ENCODE measurements at places on chromosomes 16 and 17. TPM values are rescaled to one million over a fixed set of nuclear protein-coding genes. Genes with fewer than 3 reads are reported as not detected.

The DNAH3 gene
- total RNA-seq, result 0.59 TPM

GRCh38 chr16:53071748-53072301, 17.0 kb downstream of the CHD9 start:
- H3K4me3 ChIP-seq, result no peak overlapping the region
- H3K27ac ChIP-seq, result peak overlapping the region; percentile 85
- H3K36me3 ChIP-seq, result peaks cover 21% of the 10 kb centered on the region
- H3K27me3 ChIP-seq, result no peaks in the 10 kb centered on the region
- H3K4me1 ChIP-seq, result no peaks in the 10 kb centered on the region
- no peak for DNase-seq

The ALG1 gene
- total RNA-seq, result 11.9 TPM

DNA sequence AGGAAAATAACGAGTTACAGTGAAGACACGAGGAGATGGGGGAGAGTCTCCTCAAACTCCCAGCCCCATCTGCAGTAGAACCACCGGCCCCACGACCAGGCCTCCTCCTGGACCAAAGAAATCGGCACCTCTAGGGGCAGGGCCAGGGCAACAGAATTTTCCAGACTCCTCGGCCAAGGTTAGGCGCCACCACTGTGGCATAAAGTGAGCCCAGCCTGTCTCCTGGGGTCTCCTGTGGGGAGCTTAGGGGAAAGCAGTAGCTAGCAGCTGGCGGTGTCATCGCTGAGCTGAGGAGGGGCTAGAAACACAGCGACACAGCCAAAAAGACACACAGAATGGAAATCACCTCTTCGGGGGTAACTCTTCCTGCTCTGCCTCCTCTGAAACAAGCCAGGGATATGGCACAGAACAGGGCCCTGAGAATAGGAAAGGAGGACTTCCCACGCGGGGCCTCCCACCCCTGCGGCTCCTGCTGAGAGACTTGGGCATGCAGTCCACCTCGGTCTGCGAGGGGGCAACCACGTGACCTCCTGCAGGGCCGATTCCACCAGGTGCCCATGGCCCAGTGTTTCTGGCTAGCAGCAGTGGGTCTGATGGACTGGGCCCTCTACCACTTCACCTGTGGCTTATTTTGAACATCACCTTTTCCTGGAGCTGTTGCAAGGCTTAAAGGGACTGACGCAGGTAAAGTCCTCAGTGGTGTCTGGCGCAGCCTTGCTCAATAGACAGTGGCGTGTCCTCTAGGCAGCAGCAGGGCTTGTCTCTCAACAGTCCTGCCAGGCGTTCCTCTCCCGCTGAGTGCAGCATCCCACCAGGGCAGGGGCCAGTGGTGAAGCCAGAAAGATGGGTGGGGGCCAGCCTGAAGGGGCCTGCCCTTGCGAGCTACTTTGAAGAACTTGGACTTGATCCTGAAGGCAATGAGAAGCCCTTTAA, 6.7 kb upstream of the GINS2 start:
- no peaks in the 10 kb centered on the region for H3K4me1 ChIP-seq
- no peaks in the 10 kb centered on the region for H3K36me3 ChIP-seq
- H3K27me3 ChIP-seq, result peaks cover 4% of the 10 kb centered on the region
- no peak for DNase-seq
- H3K27ac ChIP-seq, result no peak overlapping the region

GRCh38 chr16:67653128-67653788, 6.8 kb downstream of the ACD start:
- H3K27me3 ChIP-seq, result peaks cover 7% of the 10 kb centered on the region
- no peak overlapping the region for H3K27ac ChIP-seq
- DNase-seq, result no peak
- no peaks in the 10 kb centered on the region for H3K4me1 ChIP-seq
- H3K36me3 ChIP-seq, result peaks cover 2% of the 10 kb centered on the region

DNA sequence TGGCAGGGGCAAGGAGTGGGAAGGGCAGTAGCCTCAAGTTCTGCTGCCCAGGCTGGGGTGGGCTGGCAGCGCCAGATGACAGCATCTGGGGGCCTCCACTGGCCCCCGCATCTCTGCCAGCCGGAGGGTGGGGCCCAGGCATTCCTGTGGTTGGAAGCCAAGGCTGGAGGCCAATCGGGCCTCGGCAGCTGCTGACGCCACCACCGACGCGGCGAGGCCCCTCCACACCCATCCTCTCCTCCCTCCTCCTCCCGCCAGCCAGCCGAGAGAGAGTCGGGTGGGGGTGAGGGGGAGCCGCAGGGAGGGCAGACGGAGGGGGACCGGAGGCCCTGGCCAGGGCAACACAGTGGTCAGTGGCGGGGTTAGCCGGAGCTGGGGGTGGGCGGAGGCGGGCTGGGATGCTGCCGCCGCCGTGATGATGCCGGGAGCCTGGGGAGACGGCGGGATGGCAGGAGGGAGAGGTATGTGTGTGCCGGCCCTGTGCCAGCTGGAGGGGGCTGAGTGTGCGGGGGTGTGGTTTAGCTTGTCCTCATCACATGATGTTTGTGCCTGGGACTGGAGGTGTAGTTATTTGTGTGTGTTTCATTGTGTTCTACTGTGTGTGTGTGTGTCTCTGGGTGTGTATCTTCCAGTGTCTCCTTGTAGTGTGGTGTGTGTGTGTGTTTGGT, 36.6 kb downstream of the ARHGAP23 start:
- peak overlapping the region; percentile 38 for H3K27ac ChIP-seq
- H3K36me3 ChIP-seq, result peaks cover 3% of the 10 kb centered on the region
- no peak overlapping the region for H3K4me3 ChIP-seq
- H3K4me1 ChIP-seq, result peaks cover 3% of the 10 kb centered on the region
